ENCODE measurements at places on chromosomes 6 and 20.

GRCh38 chr6:101085327-101085726, 204.2 kb upstream of the ASCC3 start:
- DNase-seq = no peak

DNA sequence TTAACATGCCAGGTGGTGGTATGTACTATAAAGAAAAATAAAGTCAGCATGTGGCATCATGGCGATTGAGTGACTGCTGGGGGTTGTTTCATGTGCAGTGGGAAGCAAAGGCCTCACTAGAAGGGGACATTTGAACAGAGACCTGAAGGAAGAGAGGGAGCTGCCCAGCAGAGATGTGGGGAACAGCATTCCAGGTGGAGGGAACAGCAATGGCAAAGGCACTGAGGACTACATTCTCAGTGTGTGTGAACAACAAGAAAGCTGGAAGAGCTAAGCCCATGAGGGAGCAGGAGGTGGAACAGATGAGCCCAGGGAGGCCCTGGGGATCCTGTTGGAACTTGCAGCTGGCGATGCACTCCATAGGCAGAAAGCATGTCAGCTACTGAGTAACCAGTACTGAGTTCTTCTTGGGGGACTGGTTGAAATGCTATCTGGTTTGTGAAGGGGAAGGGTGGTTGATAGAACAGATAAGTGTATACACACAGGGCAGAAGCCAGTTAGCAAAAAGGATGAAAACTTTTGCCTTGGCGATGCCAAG, 29.2 kb downstream of the NOX3 start:
- DNase-seq = no peak

DNA sequence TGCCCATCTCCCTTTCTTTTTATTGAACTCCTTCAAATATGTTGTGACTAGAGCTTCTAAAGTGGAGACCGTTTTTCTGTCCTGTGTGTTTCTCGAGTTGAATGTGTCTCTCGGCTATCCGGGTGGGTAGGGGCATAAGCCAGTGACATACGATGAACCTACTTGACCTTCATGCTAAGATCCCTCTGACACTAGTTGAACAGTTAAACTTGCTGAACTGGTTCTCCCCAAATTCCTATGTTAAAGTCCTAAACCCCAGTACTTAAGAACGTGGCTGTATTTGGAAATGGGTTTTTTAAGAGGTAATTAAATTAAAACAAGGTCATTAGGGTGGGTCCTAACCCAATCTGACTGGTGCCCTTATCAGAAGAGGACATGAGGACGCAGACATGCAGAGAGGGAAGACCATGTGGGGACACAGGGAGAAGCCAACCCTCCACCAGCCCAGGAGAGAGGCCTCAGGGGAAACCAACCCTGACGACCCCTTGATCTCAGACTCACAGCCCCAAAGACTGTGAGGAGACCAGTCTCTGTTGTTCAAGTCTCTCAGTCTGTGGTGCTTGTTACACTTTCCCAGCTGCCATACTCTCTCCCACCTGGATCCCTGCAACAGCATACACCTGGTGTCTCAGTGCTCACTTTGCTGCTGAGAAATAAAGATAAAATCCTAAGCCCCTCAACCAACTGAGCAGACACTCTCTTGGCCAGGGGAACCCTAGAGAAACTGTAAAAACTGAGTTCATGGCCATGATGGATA, 208.4 kb downstream of the MYLK4 start:
- DNase-seq = no peak

- DNase-seq = no peak
Observed at GRCh38 chr6:118288355-118289124, 259.6 kb upstream of the PLN start.

DNA sequence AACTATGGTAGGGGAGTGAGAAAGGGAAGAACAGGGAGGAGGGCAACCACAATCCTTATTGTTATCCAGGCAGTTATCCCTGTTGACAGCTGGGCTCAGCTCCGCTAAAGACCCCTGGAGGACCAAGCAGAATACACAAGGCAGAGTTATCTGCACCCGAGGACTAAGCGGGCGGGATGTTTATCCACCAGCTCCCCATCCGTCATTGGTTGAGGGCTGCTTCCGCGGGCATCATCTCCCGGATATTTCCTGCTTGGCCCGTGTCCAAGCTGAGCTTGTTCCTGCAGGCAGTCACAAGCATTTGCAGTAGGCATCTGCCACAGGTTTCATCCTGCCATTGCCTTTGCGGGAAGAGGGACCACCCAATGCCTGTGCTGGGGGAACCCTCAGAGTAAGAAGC, 102.1 kb downstream of the DLGAP4 start:
- no peak for DNase-seq

DNA sequence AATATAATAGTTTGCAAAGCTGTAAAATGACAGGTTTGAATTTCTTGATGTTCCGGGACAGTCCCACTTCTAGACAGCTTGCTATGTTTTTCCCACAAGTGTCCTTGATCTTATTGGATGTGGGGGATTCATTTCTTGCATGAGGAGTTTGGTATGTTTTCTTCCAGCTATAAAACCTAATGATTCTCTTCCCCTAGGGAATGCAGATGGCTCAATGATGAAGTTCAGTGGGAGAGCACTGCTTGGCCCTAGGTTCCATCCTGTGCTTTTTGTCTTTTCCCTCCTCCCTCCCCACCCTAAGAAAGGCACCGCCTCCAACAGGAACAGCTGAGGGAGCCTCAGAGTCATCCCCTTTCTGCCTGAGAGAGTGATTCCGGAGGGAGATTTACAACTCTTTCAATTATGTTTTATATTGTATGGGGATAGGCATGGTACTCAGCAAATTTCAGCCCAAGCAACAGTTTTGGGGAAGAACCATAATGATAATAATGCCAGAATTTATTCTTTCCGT, 149.2 kb downstream of the PHACTR1 start:
- DNase-seq = no peak

DNA sequence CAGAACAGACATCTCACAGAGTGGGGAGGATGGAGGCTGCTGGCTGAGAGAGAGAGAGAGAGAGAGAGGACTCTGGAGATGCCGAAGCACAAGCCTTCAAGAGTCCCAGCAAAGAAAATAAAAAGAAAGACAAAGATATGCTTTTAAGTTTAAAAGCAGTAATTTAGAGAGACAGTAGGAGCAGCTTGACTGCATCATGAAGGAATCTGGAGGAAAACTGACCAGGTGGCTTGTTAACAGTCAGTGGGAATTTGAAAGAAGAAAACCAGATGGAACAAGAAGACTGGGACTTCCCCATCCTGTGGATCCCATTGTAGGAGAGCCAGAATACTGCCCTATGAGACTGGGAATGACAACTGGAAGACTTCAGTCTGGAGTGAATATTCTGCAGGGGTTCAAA, 46.3 kb upstream of the PLN start:
- DNase-seq = no peak

GRCh38 chr20:54219751-54220426, 12.0 kb downstream of the PFDN4 start:
- no peak for DNase-seq

DNA sequence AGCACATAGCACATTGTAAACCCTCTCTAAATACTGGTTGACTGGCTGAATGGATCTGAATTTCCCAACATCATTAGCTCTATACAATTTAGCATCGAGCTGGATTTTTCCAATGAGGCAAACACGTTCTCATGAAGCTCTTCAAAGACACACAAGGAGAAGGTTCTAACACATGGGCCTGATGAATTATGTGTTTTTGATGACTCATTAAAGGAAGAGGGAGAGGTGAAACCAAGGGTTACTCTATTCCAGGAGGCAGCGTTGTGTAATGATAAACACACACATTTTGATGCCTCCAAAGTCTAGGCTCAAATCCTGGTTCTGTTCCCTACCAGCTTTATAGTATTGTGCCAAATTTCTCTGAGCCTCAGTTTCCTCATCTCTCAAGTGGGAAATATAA, 84.3 kb downstream of the PFDN4 start:
- DNase-seq = no peak

DNA sequence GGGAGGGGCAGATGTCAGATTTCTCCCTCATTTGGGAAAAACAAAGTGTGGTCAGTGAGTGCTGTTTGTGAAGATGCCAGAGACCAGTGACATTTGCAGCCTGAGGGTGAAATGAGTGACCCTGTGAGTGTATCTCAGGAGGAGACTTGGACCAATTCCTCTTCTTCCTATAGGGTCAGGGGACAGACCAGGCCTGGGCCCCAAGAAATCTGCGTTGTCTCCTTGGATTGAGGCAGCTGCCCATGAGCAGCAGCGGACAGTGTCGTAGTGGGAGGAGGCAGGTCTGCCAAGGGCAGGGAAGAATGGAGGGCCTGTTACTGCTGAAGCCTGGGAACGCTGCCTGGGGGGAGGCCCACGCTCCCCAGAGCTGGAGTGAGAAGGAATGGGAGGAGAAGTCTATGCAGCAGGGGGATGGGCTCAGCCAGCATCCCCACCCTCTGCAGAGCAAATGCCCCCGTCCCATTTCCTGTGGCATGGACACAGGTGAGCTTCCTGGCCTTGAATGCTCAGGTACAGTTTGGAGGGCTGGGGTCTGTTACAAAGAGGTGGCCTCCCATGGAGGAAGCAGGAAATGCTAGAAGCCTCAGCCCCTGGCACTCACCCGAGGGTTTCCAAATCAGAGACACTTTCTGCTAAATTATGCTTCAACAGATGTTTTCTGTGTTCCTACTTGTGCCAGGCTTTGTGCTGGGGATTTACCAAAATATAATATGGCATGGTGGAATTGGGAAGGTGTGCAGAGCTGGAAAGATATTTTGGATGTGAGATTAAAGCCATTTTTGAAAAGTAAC, 29.8 kb downstream of the DAAM2 start:
- DNase-seq = no peak
